ENCODE measurements at places on chromosomes 1 and 21.

GRCh38 chr1:167148421-167148820, 54.5 kb downstream of the STYXL2 start:
- DNase-seq = no peak

DNA sequence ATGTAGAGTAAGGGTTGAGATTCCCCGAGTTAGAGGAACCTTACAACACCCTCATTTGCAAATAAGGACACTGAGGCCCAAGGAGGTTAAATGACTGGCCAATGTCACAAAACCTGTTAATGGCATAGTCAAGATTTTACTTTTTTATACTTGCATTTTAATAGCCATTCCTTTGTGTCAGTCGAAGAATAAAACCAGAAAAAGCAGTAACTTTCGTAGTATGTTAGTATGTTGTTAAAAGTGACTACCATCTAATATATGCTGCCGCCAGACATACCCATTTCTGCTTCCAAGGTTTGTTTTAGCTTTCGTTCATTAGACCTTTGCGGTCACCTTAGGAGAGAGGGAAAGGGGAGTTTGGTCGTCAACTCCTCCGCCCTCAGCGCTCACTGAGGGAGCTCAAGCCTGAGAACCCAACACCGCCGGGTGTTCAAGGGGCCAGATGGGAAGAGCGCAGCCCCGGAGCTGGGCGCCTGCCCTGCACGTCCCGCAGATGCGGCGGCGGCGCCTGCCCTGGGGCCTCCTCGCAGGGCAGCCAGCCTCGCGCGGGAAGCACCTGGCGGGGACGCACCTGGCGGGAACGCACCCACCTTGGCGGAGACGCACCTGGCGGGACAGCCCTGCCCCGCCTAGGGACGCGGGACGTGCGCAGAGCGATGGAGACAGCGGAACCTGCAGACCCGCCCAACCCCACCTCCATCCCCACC, 466 bp downstream of the VPS26C start:
- peak; percentile 77 for DNase-seq

- DNase-seq = no peak
Observed at GRCh38 chr1:204821476-204821875, 49.2 kb upstream of the NFASC start.

DNA sequence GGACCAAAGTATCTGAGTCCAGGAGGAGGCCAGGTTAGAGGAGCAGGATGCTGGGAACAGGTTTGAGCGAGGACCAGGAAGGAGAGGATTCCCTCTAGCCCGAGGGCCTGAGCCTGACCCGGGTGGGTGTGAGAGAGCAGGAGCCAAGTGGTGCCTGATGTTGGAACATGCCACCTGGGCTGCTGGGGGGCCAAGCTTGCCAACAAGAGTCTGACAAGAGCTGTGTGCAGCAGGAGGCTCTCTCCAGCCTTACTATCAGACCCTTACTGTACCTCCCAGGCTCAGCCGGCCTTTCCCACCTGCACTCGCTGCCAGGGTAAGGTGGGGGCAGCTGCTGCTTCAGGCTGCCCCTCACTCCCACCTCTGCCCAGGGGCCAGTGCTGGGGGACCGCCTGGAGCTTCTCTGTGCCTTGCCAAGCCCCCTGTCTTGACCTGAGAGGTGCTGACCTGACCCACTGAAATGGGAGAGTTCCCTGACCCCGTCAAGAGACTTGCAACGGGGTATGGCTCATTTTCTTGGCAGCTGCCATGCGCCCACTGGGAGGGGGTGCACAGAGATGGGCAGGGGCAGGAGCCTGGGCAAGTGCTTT, 159.6 kb upstream of the VAMP3 start:
- DNase-seq = no peak

DNA sequence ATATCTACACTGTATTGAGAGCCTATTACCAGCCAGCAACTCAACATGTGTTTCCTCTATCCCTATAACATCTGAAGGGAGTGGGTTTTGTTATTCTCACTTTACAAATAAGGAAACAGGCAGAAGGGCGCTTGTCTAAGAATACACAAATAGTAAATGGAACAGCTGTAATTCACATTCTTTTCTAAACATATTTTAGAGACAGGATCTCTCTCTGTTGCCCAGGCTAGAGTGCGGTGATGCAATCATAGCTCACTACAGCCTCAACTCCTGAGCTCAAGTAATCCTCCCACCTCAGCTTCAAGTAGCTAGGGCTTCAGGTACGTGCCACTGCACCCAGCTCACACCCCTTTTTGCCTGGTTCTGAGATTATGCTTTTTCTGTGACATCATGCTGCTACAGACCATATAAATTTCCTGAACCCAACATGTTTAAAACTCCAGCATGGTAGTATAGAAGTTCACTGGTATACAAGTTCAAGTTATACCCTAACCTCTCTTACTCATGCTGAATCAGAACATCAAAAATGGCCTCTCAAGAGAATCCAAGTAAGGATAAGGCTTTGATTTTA, 8.6 kb upstream of the TACSTD2 start:
- no peak for DNase-seq

DNA sequence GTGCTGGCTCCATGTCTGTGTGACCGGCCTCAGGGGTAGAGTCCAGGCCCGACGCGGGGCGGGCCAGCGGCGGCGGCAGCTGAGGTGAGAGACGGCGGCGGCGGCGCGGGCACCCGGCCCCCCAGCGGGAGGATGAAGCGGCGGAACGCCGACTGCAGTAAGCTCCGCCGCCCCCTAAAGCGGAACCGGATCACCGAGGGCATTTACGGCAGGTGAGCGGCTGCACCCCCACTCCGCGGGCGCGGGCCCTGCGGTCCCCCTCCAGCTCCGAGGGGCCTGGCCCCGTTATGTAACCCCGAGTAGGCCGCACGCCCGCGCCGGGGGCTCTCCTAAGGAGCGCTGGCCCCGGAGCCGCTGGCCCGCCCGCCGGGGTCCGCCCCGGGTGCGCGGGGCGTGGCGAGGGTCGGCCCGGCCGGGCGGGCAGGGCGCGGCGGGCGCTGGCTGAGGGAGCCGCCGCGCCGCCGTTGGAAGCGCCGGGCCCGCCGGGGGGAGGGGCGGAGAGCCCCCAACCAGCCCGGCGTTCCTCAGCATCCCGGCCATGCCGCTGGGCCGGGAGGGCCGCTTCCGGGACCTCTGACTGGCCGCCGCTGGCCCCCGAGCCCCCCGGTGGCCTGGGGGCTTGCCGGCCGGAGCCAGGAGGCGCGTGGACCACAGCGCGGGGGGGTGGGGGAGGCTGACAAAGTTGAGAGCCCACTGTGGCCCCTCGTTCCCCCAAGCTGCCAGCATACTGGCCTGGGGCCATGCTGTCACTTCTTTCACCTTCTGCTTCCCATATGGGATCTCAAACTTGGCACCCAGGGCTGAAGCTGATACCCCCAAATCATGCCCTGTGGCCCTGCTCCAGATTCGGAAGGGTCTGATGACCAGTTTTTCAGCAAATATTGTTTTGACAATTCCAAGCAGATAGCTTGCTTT, 527 bp downstream of the MACO1 start:
- peak; percentile 84 for DNase-seq

GRCh38 chr21:40208948-40209345, 341.7 kb downstream of the PCP4 start:
- no peak for DNase-seq

GRCh38 chr1:32040711-32041110, 27.0 kb downstream of the KHDRBS1 start:
- DNase-seq = no peak

DNA sequence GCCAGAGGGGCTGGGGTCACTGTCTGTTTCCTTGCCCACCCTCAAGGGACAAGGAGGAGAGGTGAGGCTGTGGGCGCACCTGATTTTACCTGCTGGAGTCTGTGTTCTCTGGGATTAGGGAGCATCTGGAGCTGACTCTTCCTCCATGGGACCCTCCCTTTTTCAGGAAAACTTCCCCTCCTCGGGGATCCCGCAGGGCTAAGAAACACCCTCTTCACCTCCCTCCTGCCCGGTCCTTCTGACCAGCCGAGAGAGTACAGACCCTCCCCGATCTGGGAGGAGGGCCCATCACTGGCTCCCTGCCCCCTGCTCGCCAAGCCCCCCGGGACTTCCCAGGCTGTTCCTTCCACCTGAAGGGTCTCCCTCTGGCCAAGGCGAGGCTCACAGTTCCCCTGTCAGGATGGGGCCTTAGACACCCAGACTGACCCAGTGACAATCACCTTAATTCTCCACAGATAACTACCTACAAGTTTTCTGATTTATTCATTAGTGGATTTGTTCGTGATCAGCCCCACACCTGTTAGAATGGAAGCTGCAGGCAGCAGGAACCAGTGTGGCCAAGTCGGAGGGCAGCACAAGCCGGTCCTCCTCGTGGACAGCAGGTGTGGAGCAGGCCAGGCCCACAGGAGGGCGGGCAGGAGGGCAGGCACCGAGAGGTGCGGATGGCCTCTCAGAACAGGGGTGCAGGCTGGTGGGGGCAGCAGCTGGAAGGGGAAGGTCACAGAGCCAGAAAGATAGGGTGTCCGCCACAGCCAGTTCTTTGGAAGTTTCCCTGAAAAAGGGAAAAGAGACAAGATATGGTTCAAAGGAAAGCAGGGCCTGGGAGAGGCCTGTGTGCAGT, 15.9 kb upstream of the SAMD11 start:
- DNase-seq = peak; percentile 37

- no peak for DNase-seq
Observed at GRCh38 chr1:151047591-151047924, at the start of gene C1orf56. Gene C1orf56, plus strand, starts transcription at chr1:151047751. Its CDS starts 97 bp downstream, at chr1:151047848.

- no peak for DNase-seq
Observed at GRCh38 chr1:110874324-110875215, 1.6 kb downstream of the CD53 start.

Measured in right kidney (tissue), 9 donors.